ENCODE measurements at places on chromosomes 4 and X.

DNA sequence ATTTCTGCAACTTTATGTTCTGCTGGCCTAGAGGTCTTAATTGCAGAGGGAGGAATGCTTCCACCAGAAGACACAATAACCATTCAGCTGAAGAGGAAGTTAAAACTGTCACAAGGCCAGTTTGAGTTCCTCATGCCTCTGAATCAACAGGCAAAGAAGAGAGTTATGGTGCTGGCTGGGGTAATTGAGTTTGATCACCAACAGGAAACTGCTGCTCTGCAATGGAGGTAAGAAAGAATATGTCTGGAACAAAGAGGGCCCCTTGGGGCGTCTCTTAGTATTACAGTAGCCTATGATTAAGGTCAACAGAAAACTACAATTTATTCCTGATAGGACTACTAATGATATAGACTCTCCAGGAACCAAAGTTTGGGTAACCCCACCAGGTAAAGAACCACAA lies 744.0 kb downstream of the FSTL5 start:
- no peak for DNase-seq

DNA sequence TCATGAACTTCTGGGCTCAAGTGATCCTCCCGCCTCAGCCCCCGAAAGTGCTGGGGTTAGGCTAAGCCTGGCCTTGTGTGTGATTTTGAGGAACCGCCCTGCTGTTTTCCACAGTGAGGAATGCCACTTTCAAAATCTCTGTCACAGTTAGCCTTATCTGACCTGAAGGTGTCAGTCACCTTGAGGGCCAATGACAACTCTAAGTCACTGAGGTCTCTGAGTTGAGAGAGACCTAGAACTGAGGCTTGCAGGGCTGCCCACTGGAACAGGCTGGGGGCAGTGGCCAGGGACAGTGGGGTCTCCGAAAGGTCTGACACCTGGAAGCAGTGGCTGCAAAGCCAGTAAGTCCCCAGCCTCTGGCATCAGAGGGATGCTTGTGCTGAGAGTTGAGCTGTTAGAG lies 6.1 kb downstream of the TADA2B start:
- DNase-seq = no peak

GRCh38 chr4:99564921-99565320 lies 1.1 kb upstream of the TRMT10A start:
- DNase-seq = no peak

DNA sequence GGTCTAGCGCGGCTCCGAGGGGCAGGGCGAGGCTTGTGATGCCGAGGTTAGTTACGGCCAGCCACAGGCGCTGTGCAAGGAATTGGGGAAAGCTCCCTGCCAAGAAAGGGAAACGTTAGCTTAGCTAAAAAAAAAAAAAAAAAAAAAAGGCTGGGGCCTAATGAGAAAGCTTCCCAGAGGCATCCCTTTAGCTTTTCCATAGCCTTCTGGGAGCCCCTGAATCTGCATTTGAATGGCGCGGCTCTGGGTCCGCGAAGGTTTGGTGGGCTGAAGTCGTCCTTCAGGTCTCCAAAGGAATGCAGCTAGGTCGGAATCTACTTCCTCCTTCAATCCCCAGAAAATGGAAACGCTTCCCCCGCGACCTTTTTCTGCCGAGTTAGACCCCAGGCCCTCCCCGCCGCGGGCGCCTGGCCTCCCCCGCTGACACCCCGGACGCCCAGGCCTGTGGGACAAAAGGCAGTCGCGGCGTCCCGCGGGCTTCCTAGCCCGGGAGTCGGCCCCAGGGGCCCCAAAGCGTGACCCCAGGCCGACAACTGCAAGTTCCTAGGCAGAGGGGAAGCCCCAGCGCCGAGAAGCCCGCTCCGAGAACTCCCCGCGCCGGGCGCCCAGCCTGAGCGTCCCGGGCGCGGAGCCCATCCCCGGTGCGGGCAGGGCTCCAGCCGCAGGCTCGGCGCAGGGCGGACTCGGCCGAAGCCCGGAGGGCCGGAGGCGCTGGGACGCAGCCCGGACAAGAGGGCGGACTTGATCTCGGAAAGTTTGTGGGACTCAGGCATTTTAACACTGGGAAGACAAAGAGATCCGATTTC lies 605 bp upstream of the FAT1 start:
- no peak for DNase-seq

DNA sequence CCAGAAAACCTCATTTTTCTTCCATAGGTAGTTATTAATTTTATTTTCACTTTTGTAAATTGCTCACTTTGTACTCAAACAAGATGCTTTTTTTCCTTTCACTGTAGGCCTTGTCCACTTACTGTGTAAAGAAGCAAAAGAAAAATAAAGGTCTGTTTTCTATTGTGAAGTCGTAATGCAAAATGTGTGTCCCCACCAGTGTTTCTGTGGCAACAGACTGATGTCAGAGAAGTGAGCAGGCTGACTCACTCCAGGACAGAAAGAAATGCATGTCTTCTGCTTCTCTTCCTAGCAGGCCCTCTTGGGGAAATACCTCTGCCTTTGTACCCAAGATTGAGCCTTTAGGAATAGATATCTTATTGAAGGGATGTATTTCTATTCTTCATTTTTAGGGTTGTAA lies 30.3 kb downstream of the INPP4B start:
- no peak for DNase-seq

- DNase-seq = no peak
These were observed 4.3 kb downstream of the RHOH start for GRCh38 chr4:40200875-40201801.

- no peak for DNase-seq
These were observed 10.7 kb upstream of the FNIP2 start for GRCh38 chr4:158758142-158758541.

DNA sequence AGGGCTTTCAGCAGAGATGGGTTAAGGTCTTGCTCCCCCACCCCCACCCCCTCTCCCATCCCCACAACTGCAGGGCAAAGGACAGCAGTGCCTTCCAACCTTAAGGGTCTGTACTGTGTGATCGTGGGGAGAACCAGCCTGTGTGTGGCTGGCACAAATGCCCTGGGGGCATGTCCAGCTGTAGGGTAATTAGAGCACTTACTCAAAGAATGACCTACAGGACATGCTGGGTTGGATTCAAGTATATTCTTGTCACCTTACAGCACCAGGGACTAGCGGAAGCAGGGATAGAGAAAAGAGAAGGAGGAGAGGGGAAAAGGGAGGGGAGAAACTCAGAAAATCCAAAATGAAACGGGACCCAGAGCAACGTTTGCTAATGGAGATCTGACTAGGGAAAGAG lies 191.3 kb upstream of the GATB start:
- no peak for DNase-seq

DNA sequence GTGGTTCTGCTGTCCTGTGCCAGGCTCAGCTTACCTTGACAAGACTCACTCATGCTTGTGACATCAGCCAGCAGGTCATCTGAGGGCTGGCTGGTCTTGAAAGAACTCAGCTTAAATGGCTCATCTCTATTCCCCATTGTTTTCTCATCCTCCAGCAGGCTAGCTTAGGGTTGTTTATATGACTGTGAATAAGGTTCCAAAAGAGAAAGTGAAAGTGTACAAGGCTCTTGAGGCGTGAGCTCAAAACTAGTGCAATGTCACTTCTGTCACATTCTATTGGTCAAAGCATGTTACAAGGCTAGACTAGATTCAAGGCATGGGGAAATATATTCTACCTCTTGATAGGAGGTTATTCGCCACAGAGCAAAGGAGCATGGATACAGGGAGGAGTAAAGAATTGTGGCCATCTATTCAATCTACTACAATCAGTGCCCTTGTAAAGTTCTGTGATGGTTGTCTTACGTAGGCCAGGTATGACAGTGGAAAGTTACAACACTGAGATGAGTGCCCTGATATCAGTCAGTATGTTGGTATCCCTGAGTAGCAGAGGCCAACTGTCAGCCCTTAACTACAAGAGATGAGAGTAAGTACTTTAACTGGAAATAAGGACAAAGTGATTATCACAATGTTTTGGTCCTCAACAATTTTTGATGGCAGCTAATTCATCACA lies 19.8 kb upstream of the TMLHE start:
- no peak for DNase-seq

Data from activated effector memory CD4-positive, alpha-beta T cell treated with anti-CD3 and anti-CD28 coated beads, Interleukin-2, amount 50 U/mL, for 16 hours (primary cell).